Dorsolateral prefrontal cortex (tissue), 122 donors: ENCODE measurements at places on chromosomes 7 and 10. TPM values are rescaled to one million over a fixed set of nuclear protein-coding genes. Genes with fewer than 3 reads are reported as not detected.

Gene IL6
- 1.9 TPM for total RNA-seq

Gene TMEM236
- total RNA-seq: 0.16 TPM

Gene ZCCHC24
- 197 TPM for total RNA-seq

Gene SYT15B
- 4.3 TPM for total RNA-seq

Gene GBX1
- total RNA-seq: not detected

Gene PPP1R3A
- not detected for total RNA-seq

Gene MPP7
- 13.4 TPM for total RNA-seq

Gene ATRNL1
- 836 TPM for total RNA-seq

Gene C10orf67
- 0.41 TPM for total RNA-seq

Gene GNAT3
- not detected for total RNA-seq

Gene ADAM12
- 3.9 TPM for total RNA-seq

Gene LYZL2
- total RNA-seq: not detected

Gene TWIST1
- 3.1 TPM for total RNA-seq

Gene TUBGCP2
- 57.9 TPM for total RNA-seq

Gene SRGN
- total RNA-seq: 41.3 TPM

Gene CCL24
- not detected for total RNA-seq

Gene EGFR
- total RNA-seq: 13.7 TPM

Gene NUPR2
- not detected for total RNA-seq

Gene SH2D4B
- total RNA-seq: 0.33 TPM

Gene XPNPEP1
- total RNA-seq: 75.1 TPM

Gene AZGP1
- total RNA-seq: 29.8 TPM

Gene CCDC126
- total RNA-seq: 15.3 TPM
